ENCODE measurements at places on chromosomes 13 and 19.

- no peak for DNase-seq
Observed at GRCh38 chr13:93378184-93378583, 151.6 kb downstream of the GPC6 start.

DNA sequence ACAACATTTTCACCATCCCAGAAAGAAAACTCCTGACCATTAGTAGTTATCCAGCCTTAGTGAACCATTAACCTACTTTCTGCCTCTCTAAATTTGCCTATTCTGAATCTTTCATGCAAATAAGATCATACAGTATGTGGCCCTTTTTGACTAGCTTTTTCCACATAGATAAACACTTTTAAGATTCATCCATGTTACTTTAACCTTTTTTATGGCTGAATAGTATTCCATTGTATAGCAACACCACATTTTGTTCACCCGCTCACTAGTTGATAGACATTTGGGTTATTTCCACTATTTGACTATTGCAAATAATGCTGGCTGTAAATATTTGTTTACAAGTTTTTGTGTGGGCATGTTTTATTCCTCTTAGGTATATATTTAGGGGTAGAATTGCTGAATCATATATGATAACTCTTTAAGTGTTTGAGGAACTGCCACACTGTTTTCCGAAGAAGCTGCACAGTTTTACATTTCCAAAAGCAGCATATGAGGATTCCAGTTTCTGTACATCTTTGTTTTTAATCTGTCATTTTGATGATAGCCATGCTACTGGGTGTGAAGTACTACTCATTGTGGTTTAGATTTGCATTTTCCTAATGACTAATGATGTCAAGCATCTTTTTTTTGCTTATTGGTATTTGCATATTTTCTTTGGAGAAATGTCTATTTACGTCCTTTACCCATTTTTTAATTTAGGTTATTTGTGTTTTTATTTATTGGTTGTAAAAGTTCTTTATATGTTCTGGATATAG is 17.1 kb downstream of the COG6 start:
- no peak for DNase-seq

DNA sequence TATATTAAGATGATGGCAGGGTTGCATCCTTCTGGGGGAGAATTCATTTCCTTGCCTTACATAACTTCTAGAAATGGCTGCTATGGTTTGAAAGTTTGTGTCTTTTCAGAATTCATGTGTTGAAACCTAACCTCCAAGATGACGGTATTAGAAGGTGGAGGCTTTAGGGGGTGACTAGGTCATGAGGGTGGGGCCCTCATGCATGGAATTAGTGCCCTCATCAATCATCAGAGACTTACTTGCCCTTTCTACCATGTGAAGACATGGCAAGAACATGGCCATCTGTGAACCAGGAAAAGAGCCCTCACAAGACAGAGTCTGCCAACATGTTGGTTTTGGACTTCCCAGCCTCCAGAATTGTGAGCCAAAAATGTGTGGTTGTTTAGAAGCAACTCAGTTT is 14.8 kb upstream of the FCER2 start:
- DNase-seq: no peak

- DNase-seq: no peak
Observed at GRCh38 chr13:54614726-54615125, 1586.1 kb downstream of the OLFM4 start.

DNA sequence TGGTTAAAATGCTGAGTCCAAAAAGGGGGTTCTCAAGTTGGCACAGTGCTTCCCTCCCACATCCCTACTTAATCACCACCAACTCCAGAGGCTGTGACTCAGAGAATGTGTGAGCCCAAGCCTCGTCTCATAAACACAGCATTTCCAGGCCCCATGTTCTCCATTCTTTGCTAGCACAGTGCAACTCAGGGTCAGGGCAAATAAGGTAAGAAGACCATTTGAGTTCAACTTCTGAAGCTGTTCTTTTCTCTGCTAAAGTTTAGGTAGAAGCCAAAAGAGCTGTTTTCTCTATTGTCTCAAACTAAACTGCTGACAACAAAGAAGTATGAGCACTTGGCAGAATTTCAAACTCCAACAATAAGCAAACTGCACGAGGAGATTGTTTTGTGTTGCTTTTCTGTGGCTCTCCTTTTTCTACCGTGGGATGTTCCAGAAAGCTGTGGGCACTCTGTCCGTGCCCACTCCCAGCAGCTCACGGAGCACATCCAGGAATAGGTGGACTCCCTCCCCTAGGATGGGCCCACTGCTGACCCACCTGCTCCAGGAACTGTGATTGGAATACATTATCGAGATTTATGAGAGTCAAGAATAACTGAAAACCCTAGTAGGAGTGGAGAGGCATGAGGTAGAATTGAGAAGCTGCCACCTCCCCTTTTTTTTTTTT is 494.3 kb downstream of the COG6 start:
- no peak for DNase-seq

Measured in cortex of kidney (tissue), 1 donor.